Suppressor macrophage treated with lipopolysaccharide for 1 hour (primary cell): ENCODE measurements at places on chromosomes 4 and X.
A peak's percentile ranks its signal among the peaks of the same experiment; 100 is the strongest.

DNA sequence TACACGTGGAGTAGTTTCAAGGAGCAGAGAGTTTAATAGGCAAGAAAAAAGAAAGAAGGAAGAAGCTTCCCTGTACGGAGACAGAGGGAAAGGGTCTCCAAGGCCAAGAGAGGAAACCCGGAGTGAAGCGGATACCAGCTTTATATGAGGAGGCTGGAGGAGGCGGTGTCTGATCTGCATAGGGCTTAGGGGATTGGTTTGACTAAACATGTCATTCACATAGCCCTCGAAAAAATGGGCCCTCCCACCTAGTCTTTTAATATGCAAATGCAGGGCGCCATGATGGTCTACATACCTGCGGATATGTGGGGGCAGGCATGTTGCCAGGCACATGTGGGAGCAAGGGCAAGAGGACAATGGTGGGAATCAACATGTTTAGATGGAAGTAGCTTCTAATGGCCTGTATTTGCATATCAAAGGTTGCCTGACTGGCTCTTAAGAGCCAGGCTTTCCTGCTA lies 103.1 kb upstream of the UGT8 start:
- no peak for DNase-seq

- no peak for DNase-seq
Observed at GRCh38 chrX:39398963-39399261, 597.7 kb downstream of the MID1IP1 start.

- no peak for DNase-seq
Observed at GRCh38 chr4:76630741-76631140, 195.7 kb downstream of the SHROOM3 start.

- no peak for DNase-seq
Observed at GRCh38 chr4:126753592-126753991, 879.2 kb upstream of the INTU start.

GRCh38 chr4:88308587-88308986 lies 24.2 kb upstream of the PPM1K start:
- peak; percentile 23 for DNase-seq

- no peak for DNase-seq
Observed at GRCh38 chr4:6198768-6199421, 1.5 kb downstream of the JAKMIP1 start.

GRCh38 chrX:155237719-155238118 lies 21.5 kb downstream of the VBP1 start:
- no peak for DNase-seq

DNA sequence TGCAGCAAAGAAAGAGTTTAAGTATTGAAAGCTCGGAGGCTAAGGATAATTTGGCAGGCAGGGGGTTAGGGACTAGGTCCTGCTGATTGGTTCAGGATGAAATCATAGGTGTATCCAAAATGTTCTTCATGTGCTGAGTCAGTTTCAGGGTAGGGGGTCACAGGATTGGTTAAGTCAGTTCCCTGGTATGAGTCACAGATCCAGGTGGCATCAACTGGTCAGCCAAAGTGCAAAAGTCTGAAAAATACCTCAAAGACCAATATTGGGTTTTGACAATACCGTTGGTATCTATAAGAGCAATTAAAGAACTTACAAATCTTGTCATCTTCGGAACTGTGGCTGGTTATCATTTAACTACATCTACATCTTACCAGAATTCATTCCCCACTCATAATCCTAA lies 25.6 kb upstream of the PRDM8 start:
- no peak for DNase-seq

- no peak for DNase-seq
Observed at GRCh38 chr4:27148211-27148895, 287.7 kb downstream of the STIM2 start.

GRCh38 chr4:85869181-85869580 lies 394.2 kb downstream of the ARHGAP24 start:
- DNase-seq = no peak

DNA sequence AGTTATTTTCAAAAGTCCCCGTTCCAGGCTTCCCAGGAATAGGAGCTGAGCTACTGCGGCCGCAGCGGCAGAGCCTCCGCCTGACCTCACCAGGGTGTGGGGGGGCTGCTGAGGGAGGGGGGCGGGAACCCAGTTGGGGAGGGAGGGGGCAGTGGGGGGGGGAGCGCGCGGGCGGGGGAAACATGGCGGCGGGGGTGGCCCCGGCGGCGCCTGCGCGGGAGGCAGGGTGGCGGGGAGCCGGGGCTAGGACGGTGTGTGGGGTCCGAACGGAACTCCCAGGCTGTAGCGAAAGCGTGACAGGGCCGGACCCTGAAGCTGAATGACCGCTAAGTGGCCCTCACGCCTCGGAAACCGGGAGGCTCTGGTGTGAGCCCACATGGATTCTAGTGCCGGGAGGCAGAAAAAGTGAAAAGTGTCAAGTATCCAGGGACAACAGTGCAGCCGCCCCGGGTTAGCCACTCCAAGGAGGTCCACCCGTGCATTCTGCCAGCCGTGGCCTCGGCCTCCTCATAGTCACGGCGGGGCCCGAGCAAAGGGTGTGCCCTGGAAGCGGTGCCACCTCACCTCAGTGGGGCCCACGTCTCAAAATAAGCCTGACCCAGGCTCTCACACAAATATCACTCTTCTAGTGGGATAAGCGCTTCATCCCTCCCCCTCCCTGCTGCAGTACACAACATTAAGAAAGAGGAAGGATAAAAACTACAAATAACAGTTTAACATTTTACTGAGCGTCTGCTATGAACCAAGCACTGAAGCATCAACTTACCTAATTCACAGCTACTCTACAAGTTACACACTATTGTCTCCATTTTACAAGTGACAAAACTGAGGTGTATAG lies at the start of gene KLHL13:
Gene KLHL13 (minus strand): TSS at position 98 of the 838 bp plus-strand sequence. CDS start 88,337 bp downstream, outside the sequence.
- DNase-seq = peak; percentile 32

GRCh38 chrX:55758033-55758432 lies 40.5 kb downstream of the RRAGB start:
- DNase-seq = no peak

DNA sequence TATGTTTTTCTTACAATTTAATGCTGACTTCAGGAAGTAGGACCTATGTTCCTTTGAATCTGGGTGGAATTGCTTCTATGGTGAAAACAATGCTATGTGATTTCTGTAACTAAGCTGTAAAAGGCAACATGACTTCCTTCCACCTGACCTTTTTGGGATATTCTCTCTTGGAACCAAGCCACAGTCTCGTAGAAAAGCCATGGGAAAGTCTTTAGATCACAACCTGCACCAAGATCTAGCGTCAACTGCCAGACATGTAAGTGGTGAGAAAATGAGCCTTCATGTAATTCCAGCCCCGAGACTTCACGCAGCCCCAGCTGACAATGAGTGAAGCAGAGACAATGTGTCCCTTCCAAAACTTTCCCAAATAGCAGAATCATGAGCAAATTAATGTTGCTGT lies 297.0 kb upstream of the DCAF8L1 start:
- DNase-seq = no peak

- no peak for DNase-seq
Observed at GRCh38 chr4:132001542-132001941, 1147.6 kb upstream of the PCDH10 start.

GRCh38 chr4:7857993-7858392 lies 81.7 kb downstream of the AFAP1 start:
- no peak for DNase-seq
